Dermis microvascular lymphatic vessel endothelial cell (primary cell): ENCODE measurements at places on chromosomes 5 and 9. TPM values are rescaled to one million over a fixed set of nuclear protein-coding genes. Genes with fewer than 3 reads are reported as not detected.

DNA sequence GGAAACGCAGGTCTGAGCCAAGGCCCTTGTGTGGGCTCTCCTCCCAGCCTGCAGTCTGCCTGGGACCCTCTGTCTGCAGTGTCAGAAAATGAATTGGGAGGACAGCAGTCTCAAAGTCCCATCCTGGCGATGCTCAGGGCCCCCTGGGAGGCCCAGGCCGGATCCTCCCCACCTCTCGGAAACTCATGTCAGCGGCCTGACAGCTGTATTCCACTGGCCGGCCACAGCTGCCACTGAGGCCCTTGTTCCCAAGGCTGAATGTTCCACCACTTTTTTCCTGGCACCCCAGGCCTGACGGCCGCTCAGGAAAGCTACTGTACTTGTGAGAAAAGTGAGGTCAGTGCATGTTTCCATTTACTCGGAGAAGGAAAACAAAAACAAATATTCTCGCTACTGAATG is 180.0 kb downstream of the FGF18 start:
- no peak for DNase-seq

GRCh38 chr9:134880484-134881312 is at the start of gene FCN2:
FCN2 (plus strand) TSS chr9:134880810; CDS start chr9:134880822, 12 bp downstream.
- no peak for DNase-seq

GRCh38 chr5:80852331-80853245 is 107.6 kb upstream of the RASGRF2 start:
- no peak for DNase-seq

KCNV2 gene
- not detected in 2 replicates for total RNA-seq

ECSCR gene
- 406 and 421 TPM in 2 replicates for total RNA-seq
